ENCODE measurements at places on chromosomes 4 and X.

- no peak for DNase-seq
Measured at GRCh38 chr4:118265312-118266144, 87.3 kb downstream of the PRSS12 start.

DNA sequence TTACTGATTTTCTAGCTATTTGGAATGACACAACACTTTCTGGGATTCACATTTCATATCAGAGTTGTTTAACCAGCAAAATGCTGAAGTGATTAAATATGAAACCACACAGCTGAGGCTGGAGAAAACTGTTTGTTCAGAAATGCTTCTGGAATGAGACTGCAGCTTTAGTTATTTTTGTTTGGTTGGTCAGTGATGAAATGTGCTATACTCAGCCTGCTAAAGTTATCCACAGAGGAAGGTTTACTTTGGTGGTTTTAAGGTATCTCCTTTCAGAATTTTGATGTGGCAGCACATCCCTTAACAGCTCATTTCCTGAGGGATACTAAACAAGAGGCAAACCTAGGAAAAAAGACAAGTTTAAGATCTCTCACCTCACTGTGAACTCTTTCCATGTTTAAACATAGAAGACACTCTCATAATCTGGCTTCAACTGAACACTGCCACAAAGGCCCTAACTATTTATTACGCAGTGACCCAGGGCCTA lies 106.6 kb upstream of the PDE5A start:
- DNase-seq, result no peak

DNA sequence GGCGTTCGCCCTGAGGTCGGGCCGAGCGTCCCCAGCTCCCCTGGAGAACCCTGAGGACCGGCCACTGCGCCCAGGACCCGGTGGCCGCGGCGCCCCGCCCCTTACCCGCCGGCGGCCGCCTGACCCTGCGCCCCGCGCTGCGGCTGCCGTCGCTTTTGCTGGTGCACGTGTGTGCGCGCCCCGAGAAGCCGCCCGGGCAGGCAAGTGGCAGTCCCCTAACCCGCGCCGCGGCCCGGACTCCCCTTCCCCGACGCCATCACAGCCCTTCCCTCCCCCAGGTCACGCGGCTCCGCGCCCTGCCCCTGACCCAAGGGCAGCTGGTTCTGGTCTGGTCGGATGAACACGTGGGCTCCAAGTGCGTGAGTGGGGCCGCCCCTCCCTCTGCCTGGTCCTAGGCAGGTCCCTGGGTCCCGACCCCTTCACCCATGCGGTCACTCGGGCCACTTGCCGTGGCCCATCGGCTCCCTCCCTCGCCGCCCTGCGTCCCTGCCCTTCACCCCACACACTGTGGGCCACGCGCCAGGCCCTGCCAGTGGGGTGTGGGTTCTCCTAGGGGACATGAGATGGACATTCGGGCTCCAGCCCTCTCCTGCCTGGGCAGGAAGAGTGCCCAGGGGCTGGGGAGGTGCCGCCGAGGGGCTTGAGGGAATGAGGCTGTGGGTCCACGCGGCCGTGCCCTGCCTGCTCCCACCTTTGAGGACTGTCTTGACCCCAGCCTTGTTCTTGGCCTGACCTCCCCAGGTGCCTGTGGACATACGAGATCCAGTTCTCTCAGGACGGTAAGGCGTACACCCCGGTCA lies 8.0 kb upstream of the FGFRL1 start:
- no peak for DNase-seq

- no peak for DNase-seq
Measured at GRCh38 chr4:121679267-121679666, 17.5 kb downstream of the ANXA5 start.

Measured in SK-MEL-5 (cell line).